GM04504 (cell line): ENCODE measurements at places on chromosomes 2 and 18.

- DNase-seq = no peak
Observed at GRCh38 chr2:9219027-9219445, 12.4 kb downstream of the ASAP2 start.

DNA sequence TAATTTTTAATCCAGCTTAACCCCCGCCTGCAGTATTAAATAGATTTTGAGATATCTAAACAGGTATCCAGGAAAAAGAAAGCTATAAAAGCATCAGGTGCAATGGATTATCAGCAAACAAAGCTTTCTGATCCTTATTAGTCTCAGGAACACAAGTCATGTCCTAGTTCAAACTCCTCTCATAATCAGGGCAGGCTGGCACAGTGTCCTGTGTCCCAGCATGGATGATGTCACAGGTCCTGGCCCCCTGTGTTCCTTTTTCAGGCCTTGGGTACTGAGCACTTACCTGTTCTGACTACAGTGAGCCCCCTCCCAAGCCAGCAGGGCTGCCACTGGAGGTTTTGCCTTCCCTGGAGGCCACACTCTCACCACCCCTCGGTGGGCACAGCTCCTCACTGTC lies 19.5 kb upstream of the MRO start:
- no peak for DNase-seq

DNA sequence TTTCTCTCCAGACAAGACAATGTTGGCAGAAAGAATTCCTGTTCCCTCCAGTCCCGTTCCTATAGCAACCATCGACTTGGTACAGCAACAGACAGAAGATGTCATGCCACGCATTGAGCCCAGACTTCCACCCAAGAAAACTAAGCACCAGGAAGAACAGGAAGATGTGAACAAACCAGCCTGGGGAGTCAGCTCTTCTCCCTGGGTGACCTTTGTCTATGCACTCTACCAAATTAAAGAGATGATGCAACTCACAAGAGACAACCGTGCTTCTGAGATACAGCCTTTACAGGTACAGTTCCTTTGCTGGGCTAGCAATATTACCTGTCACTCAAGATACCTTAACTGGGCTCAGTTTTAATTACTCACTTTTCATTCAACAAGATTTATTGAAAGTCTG lies 37.1 kb downstream of the NEMP2 start:
- no peak for DNase-seq

DNA sequence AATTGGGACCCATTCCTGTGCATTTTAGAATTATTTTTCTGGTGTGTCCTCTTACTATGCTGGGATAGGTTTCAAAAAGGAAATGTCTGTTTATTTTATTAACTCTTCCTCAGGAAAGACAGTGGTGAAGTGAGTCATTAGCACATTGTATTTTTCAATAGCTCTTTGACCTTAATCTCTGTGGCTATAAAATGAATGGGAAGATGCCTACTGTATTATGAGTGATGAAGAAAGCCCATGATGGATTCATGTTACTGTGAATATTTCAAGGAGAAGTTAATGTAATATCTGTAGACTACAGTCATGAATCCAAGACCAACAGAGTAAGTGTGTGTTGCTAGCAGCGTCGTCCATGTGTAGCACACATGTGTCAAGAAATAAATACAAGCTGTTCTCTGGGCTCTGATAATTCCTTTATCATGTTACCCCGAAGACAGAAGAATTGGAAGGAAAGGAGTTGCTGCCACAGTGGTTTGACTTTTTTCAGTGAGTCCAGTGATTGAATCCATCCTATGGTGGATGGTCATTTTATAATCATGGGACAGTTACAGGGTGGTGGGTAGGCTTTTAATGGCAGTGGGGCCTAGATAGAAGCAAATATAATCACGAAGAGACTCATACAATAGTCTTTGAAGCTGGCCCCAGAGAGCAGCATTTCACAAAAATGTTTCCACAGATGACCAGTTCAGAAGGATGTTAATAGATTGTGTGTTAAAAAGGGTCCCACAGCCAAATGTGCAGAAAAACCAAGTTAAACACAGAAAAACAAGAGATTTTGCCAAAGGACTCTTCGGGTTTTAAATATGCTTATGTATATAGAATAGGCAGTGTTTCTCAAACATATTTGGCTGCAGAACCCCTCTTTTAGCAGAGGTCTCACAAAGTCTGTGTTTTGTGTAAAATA lies 239.7 kb upstream of the RASGRP3 start:
- DNase-seq = no peak

DNA sequence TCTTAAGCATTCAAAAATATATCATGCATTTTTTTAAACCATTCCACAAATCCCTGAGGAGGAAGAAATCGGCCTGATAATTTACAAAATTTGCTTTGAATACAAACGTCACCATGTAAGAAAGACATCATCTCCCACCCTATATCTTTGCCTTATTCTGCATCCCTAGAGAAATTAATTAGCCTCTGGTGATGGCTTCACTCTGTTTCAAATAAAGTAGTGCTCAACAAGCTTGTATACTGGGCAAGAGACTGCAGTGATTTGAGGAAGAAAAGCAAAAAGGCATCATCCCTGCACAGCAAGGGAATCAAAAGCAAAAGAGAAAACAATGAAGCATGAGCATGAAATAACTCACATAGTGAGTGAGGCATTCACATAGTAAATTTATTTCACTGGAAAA lies 375.5 kb downstream of the CDH7 start:
- no peak for DNase-seq

DNA sequence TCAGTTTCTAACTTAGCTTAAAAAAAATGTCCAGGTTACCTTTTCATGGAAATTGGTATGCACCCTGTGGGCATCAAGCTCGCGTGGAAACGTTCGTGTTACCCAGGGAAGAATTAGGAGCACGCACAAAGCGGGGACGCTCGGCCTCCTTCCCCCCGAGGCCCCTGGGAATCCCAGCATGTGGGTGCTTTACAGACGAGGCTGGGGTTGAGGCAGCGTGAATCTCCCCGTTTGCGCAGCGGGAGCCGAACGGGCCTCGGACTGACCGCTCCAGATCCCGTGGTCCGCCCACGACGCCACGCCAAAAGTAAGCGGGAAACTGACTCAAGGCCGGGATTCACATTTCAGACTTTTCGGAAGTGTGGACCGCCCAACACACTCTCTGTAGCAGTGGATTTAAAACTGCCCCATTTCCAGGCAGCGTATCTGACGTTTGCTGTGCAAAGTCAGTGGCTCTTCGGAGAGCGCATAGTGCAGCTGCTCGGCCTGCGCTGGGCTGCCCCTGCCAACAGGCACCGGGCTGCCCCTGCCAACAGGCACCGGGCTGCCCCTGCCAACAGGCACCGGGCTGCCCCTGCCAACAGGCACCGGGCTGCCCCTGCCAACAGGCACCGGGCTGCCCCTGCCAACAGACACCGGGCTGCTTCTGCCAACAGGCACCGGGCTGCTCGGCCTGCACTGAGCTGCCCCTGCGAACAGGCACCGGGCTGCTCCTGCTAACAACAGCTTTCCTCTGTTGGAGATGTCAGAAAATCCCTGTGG lies 49.7 kb downstream of the SH3YL1 start:
- DNase-seq = no peak

DNA sequence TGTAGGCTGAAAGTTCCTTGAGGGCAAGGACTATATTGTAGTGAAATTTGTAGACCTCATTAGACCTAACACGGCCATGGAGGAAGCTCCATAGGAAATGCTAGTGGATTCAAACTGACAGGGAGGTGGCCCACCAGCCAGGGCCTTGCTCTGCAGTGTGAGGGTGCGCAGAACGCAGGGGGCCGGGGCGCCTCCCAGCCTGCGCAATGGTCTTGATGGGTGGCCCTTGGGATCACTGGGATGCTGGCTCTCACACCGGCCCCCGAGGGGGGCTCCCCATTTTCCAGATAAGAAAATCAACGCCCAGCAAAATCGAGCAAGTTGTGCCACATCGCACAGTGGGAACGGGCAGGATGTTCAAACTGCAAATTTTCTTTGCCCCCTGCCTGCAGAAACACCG lies 655.4 kb downstream of the GALR1 start:
- DNase-seq = no peak

GRCh38 chr2:165905854-165906253 lies 47.7 kb downstream of the TTC21B start:
- DNase-seq = no peak

GRCh38 chr2:65630643-65631042 lies 198.2 kb upstream of the SPRED2 start:
- DNase-seq = peak; percentile 30

- no peak for DNase-seq
Observed at GRCh38 chr18:62729487-62730386, 14.4 kb downstream of the PHLPP1 start.

GRCh38 chr18:67864677-67865340 lies 348.3 kb upstream of the DSEL start:
- peak; percentile 92 for DNase-seq

GRCh38 chr2:71275939-71276310 lies 49.0 kb upstream of the PAIP2B start:
- no peak for DNase-seq

- no peak for DNase-seq
Observed at GRCh38 chr2:119111115-119111975, 47.2 kb downstream of the C1QL2 start.

- DNase-seq = no peak
Observed at GRCh38 chr2:61670591-61671501, 132.7 kb upstream of the XPO1 start.

GRCh38 chr2:64534363-64534762 lies 10.2 kb downstream of the AFTPH start:
- no peak for DNase-seq

- DNase-seq = no peak
Observed at GRCh38 chr2:144507441-144508171, 12.3 kb downstream of the ZEB2 start.

GRCh38 chr2:39510140-39510539 lies 73.1 kb upstream of the MAP4K3 start:
- no peak for DNase-seq

DNA sequence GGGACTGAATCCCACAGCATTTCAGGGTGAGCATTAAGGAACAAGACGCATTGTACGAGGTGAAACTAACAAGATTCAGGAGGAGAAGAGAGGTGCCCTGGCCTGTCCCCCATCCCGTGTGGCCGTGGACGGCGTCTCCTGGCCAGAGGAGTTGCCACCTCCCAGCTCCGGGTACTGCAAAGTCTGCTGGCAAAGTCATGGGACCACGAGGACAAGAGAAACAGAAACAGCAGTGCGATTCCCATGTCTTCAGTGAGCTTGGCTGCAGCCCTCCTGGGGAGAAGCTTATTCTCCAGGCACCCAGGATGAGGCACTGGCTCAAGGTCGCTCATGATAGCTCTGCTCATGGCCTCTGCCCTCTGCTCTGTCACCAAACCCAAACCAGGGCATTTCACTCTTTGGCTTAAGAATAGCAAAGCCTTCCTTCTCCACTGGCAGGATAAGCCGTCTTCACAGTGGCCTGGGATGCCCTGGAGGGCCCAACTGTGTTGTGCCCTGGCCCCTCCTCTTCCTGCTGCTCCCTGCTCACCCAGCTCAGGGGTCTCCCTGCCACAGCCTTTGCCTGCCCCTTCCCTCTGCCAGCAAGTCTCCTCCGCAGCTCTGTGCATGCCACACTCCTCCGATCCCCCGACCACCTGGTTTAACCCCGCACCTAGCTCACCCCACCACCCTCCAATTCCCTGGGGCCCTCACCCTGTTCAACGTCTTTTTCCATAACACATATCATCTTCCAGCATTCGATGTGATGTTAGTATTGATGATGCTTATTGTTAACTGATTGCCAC lies 144.8 kb downstream of the PXDN start:
- no peak for DNase-seq

- no peak for DNase-seq
Observed at GRCh38 chr2:14975381-14975780, 342.9 kb downstream of the LRATD1 start.

- DNase-seq = peak; percentile 63
Observed at GRCh38 chr2:181374781-181375675, 82.2 kb upstream of the ITGA4 start.

GRCh38 chr2:101140978-101141655 lies 10.1 kb downstream of the TBC1D8 start:
- no peak for DNase-seq

DNA sequence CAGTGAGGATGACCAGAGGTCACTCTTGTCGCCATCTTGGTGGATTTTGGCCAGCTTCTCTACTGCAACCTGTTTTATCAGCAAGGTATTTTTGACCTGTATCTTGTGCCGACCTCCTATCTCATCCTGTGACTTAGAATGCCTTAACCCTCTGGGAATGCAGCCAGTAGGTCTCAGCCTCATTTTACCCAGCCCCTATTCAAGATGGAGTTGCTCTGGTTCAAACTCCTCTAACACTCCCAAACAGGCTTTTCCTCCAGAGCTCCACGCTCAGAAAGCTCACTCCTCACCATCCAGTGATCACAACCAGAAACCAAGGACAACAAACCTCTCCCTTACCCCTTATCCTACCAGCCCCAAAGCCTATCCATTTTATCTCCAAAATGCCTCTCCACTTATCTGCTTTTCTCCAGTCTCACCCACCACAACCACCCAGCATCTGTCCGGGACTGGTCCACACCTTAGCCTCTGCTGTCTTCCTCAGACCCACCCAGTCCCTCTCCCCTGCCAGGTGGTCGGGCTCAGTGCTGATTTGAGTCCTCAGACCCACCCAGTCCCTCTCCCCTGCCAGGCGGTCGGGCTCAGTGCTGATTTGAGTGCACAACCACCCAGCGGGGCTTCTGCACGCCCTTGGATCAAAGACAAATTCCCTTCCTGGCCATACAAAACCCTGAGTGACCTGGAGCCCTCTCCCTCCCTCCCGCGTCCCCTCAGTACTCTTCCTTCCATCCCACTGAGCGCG lies 11.7 kb upstream of the SMAD7 start:
- no peak for DNase-seq

GRCh38 chr2:219697811-219698747 lies 70.6 kb downstream of the SLC4A3 start:
- DNase-seq = no peak

GRCh38 chr2:192534072-192534471 lies 339.3 kb upstream of the TMEFF2 start:
- no peak for DNase-seq

DNA sequence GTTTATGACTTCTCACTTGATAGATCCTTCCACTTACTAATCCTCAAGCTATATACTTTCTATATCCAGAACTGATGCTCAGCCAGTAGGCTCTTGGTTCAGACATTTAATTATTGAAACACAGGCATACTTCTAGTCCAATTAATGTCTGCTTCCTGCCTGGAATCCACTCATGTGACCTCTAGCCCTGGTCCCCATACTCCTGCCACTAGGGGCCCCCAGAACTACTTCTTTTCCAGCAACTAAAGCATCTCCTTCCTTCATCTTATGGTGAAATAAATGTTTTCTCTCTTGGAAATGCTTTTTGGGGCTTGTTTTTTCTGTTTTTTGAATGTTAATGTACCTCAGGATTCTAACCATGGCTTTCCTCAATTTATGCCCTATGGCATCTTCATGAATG lies 527.6 kb downstream of the SATB2 start:
- no peak for DNase-seq
